ENCODE measurements at places on chromosomes 2 and 18.

DNA sequence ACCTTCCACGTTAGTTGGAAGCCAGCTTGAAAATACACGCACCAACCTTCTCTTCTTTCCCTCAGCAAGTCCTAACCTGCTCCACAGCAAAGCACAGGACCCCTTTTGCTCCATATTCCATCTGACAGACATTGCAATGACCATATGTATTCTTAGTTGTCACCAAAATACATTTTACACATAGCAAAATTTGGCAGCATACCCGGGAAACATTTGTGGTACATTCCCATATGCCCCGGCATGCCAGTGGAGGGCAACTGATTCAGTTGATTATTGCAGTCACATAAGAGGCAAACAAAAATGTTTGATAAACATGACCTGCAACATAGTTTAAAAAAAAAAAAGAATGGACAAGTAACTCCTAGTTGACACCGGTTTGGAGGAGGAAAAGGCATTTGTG is 202.1 kb upstream of the UBE2E3 start:
- no peak for DNase-seq

DNA sequence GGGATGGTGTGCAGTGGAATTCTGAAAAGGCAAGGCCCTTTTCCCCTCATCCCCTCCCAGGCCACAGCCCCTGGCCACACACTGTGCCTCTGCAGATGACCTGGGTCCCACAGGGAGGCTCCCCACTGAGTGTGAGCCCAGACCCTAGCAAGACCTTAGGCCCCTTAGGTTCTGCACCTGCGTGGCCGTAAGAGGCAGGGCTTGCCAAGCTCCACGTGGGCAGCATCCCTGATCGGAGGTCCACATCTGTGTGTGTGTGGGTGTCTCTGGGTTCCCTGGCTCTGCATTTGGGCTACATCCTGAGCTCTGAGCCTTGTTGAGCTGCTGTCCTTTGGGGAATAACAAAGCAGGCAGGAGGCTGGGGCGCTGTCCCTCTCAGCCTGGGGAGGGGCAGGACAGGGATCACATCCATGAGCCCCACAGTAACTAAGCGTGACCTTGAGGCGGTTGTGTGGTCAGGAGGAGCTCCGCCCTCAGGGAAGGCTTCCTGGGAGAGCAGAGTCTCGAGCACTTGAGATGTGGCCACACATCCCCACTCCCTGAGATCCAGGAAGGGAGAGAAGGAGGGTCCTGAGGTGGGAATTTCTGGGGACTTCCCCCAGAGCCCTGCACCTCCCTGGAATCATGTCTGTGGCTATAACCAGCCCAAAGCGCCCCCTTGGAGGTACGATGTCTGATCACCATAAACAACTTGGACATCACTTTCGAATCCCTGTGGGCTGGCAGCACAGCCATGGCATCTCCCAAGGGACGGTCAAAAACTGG is 84.8 kb downstream of the STPG4 start:
- DNase-seq: no peak

- no peak for DNase-seq
These were observed 21.2 kb downstream of the CAPG start for GRCh38 chr2:85388878-85389538.

- no peak for DNase-seq
These were observed 977.4 kb downstream of the TMEM182 start for GRCh38 chr2:103739186-103739585.

DNA sequence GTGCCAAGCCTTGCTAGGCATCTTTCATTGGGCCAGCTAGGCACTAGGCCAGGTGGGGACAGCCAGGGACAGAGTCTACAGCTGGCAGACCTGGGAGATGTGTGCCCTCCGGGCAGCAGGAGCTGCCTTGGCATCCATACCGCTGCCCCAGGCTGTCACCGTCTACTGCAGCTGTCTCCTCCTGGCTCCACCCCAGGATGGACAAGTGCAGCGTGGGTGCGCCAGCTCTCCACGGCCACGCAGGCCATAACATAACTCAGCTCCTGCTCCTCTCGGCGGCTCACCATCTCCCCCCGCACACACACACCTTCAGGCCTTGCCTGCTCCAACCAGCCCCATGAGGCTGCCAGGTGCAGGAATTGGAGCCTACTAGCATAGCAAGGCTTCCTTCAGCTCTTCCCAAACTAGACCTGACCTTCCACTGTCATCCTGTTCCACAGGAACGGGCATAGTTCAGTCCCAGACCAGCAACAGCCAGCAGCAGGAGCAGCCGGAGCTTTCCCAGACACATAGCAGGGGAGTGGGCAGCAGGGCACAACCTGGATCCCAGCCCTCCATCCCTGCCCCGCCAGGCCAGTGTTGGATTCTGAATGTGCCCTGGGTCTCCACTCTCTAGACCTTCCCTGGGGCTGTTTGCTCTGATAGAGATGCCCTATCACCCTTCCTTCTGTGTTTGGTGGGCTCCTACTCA is 2.5 kb upstream of the ADRA2B start:
- DNase-seq: no peak

DNA sequence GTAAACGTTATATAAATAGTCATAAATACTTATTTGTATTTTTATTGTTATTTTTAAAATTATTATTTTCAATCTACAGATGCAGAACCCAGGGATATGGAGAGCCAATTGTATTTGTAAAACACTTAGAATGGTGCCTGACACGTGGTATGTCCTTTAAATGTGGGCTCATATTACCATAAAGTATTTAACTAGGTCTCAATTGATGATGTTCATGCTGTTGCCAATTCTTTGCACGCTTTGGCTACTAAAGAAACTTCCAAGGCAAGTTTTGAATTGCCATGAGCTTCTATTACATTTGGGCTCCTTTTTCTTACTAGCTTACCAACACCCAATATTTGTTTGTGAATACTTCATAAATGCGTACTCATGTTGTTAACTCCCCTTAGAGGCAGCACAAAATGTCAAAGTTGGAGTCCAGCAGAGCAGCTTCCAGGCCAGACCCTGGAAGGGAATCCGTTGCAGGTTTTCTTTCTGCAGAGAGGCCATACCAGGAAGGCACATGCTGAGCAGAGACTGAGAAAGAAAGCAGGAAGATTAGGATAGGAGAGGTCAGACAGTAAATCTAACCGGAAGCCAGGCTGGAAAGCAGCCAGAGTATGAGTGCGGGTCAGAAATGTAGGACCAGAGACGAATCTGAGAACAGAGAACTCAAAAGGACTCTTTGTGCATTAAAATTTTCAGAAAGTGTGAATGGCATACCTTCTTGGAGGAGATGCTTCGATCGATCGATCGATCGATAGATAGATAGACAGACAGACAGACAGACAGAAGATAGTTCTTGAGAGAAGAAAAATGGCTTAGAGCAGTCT is 4.2 kb upstream of the NOSTRIN start:
- DNase-seq: no peak

- DNase-seq: no peak
These were observed 408.7 kb upstream of the KCNH7 start for GRCh38 chr2:163247156-163247846.

DNA sequence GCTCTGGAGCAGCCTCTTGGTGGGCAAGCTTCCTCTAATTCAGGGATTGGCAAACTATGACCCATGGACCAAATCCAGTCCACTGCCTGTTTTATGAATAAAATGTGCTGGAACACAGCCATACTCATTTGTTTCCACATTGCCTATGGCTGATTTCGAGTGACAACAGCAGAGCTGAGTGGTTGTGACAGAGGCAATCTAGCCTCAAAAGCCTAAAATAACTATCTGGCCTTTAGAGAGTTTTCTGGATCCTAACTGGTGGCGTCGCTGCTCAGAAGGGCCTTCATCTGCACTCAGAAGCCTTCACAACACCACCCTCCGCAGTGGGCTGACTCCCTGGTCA is 147.1 kb downstream of the CCBE1 start:
- no peak for DNase-seq

- DNase-seq: no peak
These were observed 1964.3 kb downstream of the SUCLG1 start for GRCh38 chr2:82494739-82495138.

GRCh38 chr2:144452169-144452988 is 67.5 kb downstream of the ZEB2 start:
- DNase-seq: peak; percentile 14

DNA sequence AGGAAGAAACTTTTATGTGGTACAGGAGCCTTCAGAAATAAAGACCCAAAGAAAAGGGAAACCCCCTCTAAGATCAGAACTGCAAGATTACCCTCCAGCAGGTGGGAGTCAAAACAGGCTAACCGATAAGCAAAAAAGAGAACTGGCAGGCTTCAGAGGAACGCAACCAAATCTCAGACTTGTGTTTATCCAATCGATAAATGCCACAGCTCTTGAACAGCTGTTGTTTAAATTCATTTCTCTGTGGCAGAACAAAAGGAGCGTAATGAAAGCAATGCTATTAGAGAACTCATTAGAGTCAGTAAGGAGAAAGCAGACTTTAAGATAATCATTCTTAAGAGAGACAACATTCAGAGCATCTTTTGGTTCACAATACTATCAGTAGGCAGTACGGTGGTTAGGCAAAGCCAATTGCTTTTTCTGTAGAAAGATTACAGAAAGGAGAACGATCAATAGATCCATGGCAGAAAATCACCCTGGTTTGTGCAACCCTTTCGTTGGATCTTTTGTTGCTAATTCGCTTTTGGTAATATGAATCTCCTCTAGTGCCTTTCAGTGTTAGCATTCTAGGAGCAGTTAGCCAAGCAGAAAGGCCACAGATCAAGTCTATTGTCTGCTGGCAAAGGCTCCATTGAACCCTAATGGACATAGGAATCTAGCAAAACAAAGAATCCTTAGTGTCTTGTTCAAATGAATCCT is 476.4 kb upstream of the CHST9 start:
- no peak for DNase-seq

- peak; percentile 61 for DNase-seq
These were observed 143.1 kb downstream of the KCTD1 start for GRCh38 chr18:26405190-26405801.

DNA sequence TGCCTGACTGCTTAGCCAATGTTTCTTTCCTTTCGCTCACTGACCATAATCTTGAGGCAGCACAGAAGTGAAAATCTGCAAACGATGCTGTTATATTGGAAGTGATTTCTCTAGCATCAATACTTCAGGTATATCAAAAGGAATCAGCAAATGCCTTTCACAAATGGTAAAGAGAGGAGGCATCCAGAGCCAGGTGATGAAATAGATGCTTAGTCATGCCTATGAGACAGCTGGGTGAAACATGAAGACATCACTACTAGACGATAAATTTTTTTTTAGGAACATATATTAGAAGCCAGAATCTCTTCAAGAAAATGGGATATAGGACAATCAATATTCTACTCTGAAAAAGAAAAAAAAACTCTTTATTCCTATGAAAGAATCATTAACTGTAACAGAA is 249.2 kb upstream of the SLC39A10 start:
- peak; percentile 81 for DNase-seq

GRCh38 chr2:144358979-144359541 is 160.9 kb downstream of the ZEB2 start:
- DNase-seq: peak; percentile 61

- no peak for DNase-seq
These were observed 140.7 kb downstream of the RND3 start for GRCh38 chr2:150346806-150347205.

DNA sequence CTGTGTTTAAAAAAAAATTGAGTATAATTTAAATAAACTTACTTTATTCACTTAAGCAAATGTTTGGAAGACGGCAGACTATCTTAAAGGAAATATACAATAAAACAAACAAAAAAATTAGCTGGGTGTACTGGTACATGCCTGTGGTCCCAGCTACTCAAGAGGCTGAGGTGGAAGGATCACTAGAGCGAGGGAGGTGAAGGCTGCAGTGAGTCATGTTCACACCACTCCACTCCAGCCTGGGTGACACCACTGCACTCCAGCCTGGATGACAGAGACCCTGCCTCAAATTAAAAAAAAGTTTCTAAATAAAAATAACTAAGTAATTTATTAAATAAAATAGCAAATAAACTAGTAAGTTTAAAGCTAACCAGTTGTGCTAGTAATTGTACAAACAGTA is 7.5 kb downstream of the PUM2 start:
- peak; percentile 30 for DNase-seq

- no peak for DNase-seq
These were observed 239.3 kb upstream of the MYT1L start for GRCh38 chr2:2570360-2570759.

GRCh38 chr18:59897321-59897954 is 2.4 kb upstream of the PMAIP1 start:
- DNase-seq: no peak

DNA sequence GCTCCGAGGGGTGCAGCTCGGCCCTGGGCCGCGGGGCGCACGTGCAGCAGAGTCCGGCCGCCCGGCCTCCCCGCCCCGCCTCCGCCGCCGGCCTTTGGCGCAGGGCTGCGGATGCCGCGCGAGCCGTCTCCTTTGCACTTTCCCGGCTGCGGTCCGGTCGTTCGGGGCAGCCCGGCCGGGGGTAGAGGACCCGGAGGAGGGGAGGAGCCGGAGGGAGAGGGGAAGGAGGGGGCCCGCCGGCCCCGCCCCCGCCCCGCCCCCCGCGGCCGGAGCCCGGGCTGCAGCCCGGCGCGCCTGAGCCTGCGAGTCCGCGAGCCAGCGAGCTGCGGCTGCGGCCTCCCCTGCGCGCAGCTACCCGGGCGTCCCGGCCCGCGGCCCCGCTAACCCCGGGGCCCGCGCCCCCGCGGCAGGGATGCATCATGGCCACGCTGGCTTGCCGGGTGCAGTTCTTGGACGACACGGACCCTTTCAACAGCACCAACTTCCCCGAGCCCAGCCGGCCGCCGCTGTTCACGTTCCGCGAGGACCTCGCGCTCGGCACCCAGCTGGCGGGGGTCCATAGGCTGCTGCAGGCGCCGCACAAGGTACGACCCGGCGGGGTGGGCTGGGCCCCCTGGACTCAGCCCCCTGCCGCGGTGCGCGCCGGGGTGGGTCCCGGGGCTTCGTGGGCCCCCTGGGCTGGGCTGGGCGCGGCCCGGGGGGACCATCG is at the start of gene FHOD3:
TSS of gene FHOD3 (plus strand) at position 297 of the 709 bp plus-strand sequence. CDS start at position 420, 123 bp downstream.
- DNase-seq: peak; percentile 30

- DNase-seq: no peak
These were observed 197.8 kb downstream of the SMAD7 start for GRCh38 chr18:48752928-48753327.

- DNase-seq: peak; percentile 24
These were observed 24.1 kb downstream of the POLE4 start for GRCh38 chr2:74982577-74982976.

DNA sequence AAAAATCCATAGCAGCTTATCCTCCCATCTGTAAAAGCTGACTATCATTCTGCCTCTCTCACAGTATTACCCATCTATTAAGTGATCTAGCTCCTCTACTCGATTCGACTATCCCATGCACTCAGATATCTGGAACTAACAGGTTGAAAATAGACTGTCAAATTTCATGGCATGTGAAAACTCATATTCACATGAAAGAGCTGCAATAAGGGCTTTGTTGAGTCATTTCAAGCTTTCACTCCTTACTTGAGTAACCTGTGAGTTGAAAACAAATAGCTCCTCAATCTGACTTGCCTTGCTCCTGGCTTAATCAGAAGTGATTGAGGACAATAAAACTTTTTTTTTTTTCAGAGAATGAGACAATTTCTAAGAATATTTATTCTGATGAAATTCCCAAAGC is 192.4 kb upstream of the ERBB4 start:
- DNase-seq: peak; percentile 57

GRCh38 chr2:55099493-55099877 is 49.2 kb upstream of the RTN4 start:
- no peak for DNase-seq

GRCh38 chr2:210477496-210477895 is 937 bp upstream of the LANCL1 start:
- peak; percentile 73 for DNase-seq

- no peak for DNase-seq
These were observed 26.3 kb upstream of the SH3RF3 start for GRCh38 chr2:109102588-109103233.

Data from epithelial cell of esophagus (primary cell).